ENCODE measurements at places on chromosomes 12 and 14.

GRCh38 chr12:130775953-130776856, 60.1 kb upstream of the RIMBP2 start:
- peak; percentile 86 for DNase-seq

DNA sequence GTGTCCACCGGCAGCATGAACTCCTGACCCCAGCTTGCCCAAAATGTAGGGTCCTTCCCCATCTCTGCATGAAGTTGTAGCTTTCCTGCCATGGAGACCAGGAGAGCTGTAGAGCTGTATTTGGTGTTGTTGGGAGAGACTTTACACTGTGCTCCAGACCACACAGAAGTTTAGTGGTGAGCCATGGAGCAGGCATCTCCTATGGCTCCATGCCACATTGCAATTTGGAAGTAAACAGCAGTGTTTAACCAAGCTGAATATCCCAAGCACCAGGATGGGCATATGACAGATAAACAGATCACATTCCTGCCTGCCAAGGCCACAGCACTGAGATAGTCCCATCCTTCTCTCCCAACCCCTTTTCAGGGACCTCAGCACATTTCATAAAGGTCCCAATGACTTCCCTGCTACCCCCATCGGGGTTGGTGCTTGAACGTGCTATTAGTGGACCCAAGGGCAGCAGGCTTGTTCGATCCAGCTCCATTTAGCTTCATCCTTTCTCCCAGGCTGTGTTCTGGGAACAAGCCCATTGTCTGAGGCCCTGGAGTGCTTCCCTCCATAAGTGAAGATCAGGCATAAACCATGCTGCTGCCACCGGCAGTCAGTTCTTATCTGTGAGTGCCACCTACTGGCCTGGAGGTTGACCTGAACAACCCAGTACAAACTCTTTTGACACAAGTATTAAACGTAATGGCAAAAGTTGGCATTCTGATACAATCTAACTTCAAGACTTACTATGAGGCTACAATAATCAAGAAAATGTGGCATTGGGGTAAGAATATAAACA, 172.3 kb upstream of the ATXN7L3B start:
- no peak for DNase-seq

DNA sequence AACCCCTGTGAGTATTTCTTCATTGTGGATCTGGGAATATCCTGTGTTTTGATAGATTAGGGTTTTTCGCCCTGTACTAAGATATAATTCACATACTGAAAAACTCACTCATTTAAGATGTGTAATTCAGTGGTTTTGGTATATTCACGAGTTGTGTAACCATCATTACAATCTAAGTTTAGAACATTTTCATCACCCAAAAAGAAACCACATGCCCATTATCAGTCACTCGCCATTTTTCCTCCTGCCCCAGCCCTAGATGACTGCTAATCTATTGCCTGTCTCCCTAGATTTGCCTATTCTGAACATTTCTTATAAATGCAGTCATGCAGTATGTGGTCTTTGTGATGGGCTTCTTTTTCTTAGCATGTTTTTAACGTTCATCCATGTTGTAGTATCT, 67.9 kb upstream of the ATF1 start:
- no peak for DNase-seq

DNA sequence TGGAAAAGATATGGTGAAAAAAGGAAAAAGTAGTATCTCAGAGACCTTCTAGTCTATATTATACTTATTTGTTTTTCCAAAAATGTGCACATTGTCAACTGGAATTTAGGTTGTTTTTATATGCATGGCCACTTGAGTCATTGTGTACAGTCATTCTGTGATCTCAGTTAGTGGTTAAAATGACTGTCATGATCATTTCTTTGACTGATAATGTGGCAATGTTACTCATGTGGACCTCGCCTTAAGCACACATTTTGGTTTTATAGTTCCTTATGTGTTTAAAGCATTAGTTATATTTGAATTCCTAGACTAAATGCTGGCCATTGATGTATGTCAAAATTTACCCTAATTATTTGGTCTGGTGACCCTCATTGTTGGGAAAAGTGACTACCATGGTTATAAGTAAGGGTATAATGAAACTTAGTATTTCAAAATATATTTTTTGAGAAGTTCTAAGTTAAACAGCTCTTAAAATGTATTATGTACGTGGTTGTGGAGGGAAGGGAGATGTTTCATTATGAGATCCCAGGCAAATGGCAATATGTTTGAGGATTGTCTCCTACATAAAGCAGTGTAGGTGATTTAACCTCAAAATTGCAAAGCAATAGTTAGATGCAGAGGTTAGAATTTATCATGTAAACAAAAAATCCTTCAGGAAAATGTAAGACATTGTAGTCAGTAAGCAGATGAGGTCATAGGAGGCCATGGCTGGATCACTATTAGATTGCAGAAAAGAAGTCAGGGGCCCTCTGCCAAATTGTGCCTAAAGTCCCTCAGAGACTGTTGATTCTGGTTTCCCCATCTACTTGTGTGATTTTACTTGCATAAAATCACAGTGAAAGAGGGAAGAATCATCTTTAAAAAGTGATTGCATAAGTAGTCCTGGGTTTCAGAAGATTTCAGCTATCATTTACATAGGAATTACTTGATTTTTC, 17.5 kb downstream of the PNMA1 start:
- DNase-seq, result no peak

- DNase-seq, result no peak
Observed at GRCh38 chr12:133057446-133057845, 20.1 kb downstream of the ZNF84 start.

DNA sequence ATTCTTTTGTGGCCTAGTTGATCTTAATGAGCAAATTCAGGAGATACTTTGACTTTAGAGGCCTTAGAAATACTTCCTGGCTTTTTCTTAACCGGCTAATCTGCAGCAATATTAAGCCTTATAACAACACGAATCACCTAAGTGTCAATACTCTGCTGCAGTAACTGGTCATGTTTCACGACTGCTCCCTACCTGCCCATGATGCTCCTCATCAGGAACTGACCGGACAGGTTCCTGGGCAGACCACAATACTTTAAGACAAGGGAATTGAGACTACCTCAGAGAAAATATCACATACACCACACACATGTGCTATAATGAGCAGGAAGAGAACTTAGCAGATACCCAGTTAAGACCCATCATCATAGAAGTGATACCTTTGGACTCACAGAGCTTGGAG, 211.9 kb upstream of the BMP4 start:
- no peak for DNase-seq

GRCh38 chr12:40033242-40033630, 72.6 kb downstream of the SLC2A13 start:
- DNase-seq, result no peak

Data from amniotic stem cell (primary cell).